ENCODE measurements at places on chromosomes 5 and 9.

DNA sequence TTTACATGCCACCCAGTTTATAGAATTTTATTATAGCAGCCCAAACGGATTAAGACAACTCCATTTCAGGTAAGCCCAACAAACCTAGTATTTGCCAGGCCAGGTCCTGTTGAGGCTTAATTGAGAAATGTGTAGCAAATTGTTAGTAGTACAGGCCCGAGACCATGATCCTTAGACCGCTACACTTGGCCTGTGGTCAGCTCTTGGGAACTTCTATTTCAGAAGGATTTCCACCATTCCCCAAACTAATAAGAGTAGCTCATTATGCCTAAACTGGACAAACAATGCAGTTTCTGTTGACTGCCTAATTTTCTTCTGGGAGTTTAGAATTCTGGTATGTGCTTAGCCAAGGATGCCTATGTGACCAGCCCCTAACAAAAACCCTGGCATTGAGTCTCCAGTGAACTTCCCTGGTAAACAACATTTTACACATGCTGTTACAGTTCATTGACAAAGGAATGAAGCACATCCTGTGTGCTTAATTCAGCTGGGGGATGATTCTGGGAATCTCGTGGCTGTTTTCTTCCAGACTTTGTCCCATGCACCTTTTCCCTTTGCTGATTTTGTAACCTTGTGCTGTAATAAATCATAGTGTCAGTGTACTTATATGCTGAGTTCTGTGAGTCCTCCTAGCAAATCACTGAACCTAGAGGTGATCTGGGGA is 5.6 kb upstream of the GPX3 start:
- DNase-seq, result no peak

DNA sequence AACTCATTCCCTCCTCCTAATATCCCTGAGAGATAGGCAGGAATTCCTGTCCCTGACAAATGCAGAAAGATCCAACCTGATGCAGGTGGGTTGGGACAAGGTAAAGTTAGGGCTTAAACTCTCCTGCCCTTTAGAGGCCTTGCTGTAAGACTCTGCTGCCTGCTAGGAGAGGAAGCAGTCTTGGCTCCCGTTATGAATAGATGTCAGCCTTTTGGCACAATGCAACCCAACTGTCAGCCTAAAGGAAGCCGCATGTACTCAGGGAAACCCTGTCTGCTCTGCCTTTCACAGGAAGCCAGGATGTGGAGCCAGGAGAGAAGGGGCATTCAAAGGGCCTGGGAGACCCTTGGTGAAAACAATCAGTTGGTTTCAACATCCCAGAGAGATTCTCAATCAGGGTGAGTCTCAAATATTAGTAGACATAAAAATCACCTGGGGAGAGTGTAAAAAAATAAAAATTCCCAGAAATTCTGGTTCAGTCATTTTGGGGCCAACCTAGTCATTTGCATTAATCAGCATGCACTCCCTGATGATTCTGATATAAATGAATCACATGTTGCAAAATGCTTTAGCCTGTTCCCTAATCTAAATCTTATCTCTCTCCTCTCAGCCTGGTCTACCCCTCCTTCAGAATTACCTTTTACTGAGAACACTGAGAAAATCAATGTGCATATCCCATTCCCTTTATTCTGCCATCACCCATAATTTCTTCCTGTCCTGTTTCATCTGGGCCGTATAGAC is 136.2 kb upstream of the TRIM32 start:
- DNase-seq, result no peak

- DNase-seq, result no peak
Measured at GRCh38 chr9:75892216-75892911, 1.9 kb downstream of the PCSK5 start.

DNA sequence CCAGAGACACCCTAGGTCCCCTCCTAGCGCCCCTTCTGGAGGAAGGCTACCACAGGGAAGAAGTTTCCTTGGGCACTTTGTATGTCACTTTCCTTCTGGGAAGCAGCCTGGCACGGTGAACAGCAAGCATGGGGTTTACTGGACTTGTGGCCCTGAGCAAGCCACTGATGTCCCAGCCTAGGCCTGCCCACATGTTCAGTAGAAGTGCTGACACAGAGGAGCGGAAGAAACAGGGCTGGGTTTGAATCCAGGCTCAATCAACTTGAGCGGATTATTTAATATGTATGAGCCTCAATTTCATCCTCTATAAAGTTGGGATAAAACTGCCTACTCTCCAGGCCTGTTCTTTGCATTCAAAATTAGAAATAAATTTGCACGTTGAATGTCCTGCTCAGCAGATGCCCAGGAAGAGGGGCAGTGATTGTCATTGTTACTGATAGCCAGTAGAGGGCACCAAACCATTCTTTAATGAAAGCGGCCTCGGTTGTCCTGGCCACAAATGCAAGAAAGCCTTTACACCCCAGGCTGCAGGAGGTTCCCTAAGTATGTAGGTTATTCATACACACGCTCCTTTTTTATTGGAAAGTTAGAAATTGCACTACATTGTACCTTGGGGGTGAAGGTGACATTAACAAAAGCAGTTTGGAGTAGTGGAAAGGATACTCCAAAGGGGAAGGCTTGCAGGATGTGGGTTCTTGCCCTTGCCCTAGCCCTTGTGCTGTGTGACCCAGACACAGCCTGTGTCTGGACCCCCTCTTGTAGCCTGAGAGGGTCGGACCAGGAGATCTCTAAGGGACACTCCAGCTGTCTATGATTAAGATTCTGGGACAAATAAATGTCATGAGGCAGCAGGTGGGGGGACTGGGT is 13.4 kb upstream of the XPA start:
- peak; percentile 29 for DNase-seq

Measured in urinary bladder (tissue), 4 donors.